Glomerular endothelial cell (primary cell): ENCODE measurements at places on chromosomes 12 and 14. TPM values are rescaled to one million over a fixed set of nuclear protein-coding genes. Genes with fewer than 3 reads are reported as not detected.

Gene SLC17A8
- not detected in 2 replicates for total RNA-seq

Gene TMEM119
- total RNA-seq: not detected in 2 replicates

Gene GPN3
- total RNA-seq: 11.3 and 20.1 TPM in 2 replicates

Gene TEX22
- total RNA-seq: 0.15 and 0.18 TPM in 2 replicates

Gene AVPR1A
- total RNA-seq: not detected in 2 replicates

Gene PLCZ1
- not detected in 2 replicates for total RNA-seq

Gene MMP19
- total RNA-seq: 0.99 and 5.6 TPM in 2 replicates

Gene CHGA
- 0.29 and 5.3 TPM in 2 replicates for total RNA-seq

Gene DPPA3
- not detected in 2 replicates for total RNA-seq

Gene RPAP3
- total RNA-seq: 17.4 and 17.8 TPM in 2 replicates

Gene BBOF1
- 0.92 and 2.2 TPM in 2 replicates for total RNA-seq

Gene PRKAG1
- total RNA-seq: 48.6 and 56.5 TPM in 2 replicates

Gene C14orf39
- total RNA-seq: 0.24 TPM in 1 of 2 replicates, not detected in the other

Gene KLRG1
- total RNA-seq: 0.97 and 5.5 TPM in 2 replicates
